Tibial artery (tissue), 4 donors: ENCODE measurements at places on chromosomes 3 and 15.

GRCh38 chr3:195208183-195208582, 62.8 kb downstream of the XXYLT1 start:
- H3K27ac ChIP-seq, result no peak overlapping the region
- DNase-seq, result no peak
- peaks cover 43% of the 10 kb centered on the region for H3K4me1 ChIP-seq

DNA sequence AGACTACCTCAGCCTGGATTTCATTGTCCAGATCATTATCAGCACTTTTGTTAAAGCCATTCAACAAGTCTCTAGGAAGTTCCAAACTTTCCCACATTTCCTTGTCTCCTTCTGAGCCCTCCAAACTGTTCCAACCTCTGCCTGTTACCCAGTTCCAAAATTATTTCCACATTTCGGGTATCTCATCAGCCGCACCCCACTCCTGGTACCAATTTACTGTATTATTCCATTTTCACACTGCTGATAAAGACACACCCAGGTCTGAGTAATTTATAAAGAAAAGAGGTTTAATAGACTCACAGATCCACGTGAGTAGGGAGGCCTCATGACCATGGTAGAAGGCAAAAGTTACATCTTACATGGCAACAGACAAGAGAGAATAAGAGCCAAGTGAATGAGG, 1198.3 kb upstream of the ALCAM start:
- H3K36me3 ChIP-seq, result no peaks in the 10 kb centered on the region
- DNase-seq, result no peak
- no peak overlapping the region for H3K27ac ChIP-seq
- H3K27me3 ChIP-seq, result no peaks in the 10 kb centered on the region
- no peaks in the 10 kb centered on the region for H3K4me1 ChIP-seq

DNA sequence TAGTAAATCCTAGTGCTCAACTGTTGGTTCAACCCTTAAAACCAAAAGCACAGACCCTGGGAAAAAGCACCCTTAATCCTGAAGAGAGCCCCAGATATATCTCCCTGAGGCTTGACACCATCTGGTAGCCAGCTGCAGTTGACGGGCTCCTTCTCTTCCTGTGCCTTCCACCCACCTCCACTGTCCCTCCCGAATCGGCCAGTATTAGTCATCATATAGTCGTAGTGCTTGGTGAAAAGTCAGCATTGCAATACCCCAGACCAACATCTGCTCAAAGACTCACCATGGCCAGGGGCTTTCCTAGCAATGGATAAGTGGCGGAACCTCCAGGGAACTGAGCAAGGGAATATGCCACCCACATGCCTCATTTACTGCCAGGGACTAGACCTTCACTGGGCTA, 125.6 kb upstream of the CRBN start:
- no peaks in the 10 kb centered on the region for H3K4me1 ChIP-seq
- no peaks in the 10 kb centered on the region for H3K36me3 ChIP-seq
- H3K27ac ChIP-seq, result no peak overlapping the region
- H3K4me3 ChIP-seq, result no peak overlapping the region
- H3K27me3 ChIP-seq, result no peaks in the 10 kb centered on the region

DNA sequence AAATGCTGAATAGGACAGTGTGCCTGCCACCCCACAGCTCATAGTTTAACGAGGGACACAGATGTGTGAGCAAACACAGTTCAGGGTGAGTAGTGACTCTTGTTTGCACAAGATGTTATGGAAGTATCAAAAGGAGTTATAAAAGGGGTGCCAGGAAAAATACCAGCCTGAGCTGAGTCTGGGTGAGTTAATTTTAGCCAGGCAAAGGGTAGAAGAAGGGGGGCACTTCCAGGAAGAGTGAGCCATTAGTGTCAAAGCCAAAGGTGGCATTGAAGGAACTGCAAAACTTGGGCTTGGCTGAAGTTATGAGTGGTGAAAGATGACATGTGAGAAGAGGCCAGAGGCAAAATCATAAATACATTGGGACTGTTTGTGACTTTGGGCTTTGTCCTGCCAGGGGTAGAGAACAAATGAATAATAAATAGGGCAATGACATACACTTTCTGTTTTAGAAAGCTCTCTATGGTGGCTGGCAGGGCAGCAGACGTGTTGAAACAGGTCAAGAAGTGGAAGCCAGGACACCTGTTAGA, 1.9 kb upstream of the SPPL2A start:
- DNase-seq, result no peak
- H3K36me3 ChIP-seq, result no peaks in the 10 kb centered on the region
- H3K27me3 ChIP-seq, result no peaks in the 10 kb centered on the region
- peak overlapping the region; percentile 38 for H3K27ac ChIP-seq

DNA sequence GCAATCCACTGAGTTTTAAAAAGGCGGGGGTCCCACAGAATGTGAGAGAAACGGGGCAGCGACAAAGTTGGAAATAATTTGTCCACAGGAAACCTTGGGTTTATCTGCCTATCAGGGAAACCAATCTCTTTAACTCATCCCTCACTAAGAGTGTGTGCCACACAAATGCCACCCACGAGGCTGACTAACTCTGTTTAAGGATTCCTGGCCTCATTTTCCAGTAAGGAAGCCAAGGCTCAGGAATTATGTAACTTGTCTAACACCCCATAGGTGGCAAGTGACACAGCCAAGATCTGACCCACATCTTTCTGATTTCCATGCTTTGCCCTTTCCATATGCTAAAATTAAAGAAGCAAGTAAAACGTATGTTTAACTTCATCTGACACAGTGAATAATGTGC, 263.2 kb downstream of the CNTN3 start:
- H3K36me3 ChIP-seq, result no peaks in the 10 kb centered on the region
- H3K27me3 ChIP-seq, result no peaks in the 10 kb centered on the region
- no peak for DNase-seq
- H3K4me1 ChIP-seq, result no peaks in the 10 kb centered on the region
- no peak overlapping the region for H3K27ac ChIP-seq
- H3K4me3 ChIP-seq, result no peak overlapping the region

GRCh38 chr3:106485802-106486201, 617.0 kb upstream of the CBLB start:
- H3K36me3 ChIP-seq, result no peaks in the 10 kb centered on the region
- H3K4me3 ChIP-seq, result no peak overlapping the region
- H3K4me1 ChIP-seq, result no peaks in the 10 kb centered on the region
- no peak for DNase-seq
- H3K27me3 ChIP-seq, result no peaks in the 10 kb centered on the region
- no peak overlapping the region for H3K27ac ChIP-seq

GRCh38 chr3:9296241-9296640, 46.8 kb upstream of the SRGAP3 start:
- H3K27me3 ChIP-seq, result no peaks in the 10 kb centered on the region
- H3K36me3 ChIP-seq, result no peaks in the 10 kb centered on the region
- no peak for DNase-seq
- no peaks in the 10 kb centered on the region for H3K4me1 ChIP-seq
- no peak overlapping the region for H3K27ac ChIP-seq

DNA sequence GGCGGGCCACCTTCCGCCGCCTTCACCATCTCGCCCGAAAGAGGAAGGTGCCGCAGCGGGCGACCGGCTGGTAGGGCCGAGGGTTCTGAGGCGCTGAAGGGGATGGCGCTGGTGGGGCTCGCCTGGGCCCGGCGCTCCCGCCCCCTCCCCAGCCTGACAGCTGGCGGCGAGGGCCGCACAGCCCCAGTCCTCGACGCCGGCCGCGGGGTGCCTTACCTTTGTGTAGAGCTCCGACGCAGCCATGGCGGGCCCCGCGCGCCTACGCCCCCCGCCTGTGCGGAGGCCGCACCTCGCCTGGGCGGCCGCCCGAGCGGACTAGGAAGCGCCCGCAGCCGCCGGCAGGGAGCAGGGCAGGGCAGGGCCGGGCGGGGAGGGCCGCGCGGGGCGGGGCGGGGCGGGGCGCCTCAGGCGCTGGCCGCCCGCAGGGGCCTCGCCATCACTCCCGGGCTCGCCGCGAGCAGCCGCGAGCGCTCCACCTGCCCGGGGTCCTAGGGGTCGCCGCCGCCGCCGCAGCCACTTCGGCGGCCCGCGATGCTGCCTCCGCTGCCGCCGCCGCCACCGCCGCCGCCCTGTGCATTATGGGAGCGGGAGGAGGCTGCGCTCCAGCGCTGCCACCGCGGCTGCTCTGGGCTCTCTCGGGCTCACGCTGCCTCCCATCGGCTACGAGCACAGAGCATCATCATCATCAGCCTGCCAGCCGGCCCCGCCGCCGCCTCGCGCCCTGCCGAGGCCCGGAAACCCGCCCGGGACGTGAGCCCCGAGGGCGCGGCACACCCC, at the start of gene MYO5A:
MYO5A (minus strand) TSS at position 317 of the 777 bp plus-strand sequence; CDS start at position 243, 74 bp downstream.
- peak within 1 kb of the TSS; percentile 83 for H3K27ac ChIP-seq
- no peaks in the 10 kb centered on the region for H3K27me3 ChIP-seq
- H3K4me3 ChIP-seq, result peak within 1 kb of the TSS; percentile 71
- H3K4me1 ChIP-seq, result peaks cover 22% of the 10 kb centered on the region
- no peaks in the 10 kb centered on the region for H3K36me3 ChIP-seq
- DNase-seq, result peak; percentile 66

DNA sequence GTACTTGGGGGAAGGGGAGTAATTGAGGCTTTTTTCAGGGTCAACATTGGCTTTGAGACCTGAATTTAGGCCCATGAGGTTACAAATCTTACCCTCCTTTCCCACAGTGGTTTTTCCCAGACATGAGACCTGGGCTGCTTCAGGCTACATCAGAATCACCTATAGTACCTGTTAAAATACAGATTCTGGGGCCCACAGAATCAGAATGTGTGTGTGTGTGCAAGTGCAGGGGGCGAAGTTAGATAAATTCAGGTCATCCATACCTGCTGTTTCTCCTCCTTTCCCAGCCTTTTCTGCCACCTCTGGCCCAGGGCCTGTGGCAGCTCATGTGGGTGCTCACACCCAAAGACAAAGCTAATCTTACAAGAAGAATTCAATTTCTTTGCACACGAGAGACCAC, 110.5 kb downstream of the RAB11A start:
- peaks cover 7% of the 10 kb centered on the region for H3K4me1 ChIP-seq
- no peak overlapping the region for H3K27ac ChIP-seq
- DNase-seq, result no peak
- H3K27me3 ChIP-seq, result peaks cover 50% of the 10 kb centered on the region

- no peak overlapping the region for H3K27ac ChIP-seq
- peaks cover 73% of the 10 kb centered on the region for H3K36me3 ChIP-seq
- no peak for DNase-seq
- no peaks in the 10 kb centered on the region for H3K27me3 ChIP-seq
- no peak overlapping the region for H3K4me3 ChIP-seq
These were observed 3.4 kb upstream of the OGG1 start for GRCh38 chr3:9746330-9746729.

DNA sequence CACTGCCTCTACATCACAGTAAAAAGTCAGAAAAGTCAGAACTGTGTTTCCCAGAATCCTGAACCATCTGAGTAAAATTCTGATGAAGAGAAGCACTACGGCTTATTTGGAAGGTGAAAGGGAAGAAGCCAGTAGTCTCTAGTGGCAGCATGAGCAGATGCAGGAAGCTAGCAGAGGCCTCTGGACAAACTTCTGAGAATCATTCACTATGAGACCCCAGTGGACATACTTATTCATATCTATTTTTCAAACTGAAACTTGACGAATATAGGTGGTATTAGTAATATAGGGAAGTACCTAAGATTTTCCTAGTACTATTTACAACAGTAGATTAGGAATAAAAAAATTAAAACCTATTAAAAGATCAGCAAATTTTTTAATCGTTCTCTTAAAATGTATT, 272.8 kb upstream of the TTC14 start:
- H3K27ac ChIP-seq, result no peak overlapping the region
- no peak for DNase-seq
- H3K4me1 ChIP-seq, result no peaks in the 10 kb centered on the region
- no peak overlapping the region for H3K4me3 ChIP-seq
- H3K27me3 ChIP-seq, result no peaks in the 10 kb centered on the region

GRCh38 chr3:79011821-79012529, 755.8 kb downstream of the ROBO1 start:
- no peaks in the 10 kb centered on the region for H3K27me3 ChIP-seq
- peak overlapping the region; percentile 35 for H3K27ac ChIP-seq
- H3K36me3 ChIP-seq, result no peaks in the 10 kb centered on the region
- H3K4me3 ChIP-seq, result peak overlapping the region; percentile 5
- H3K4me1 ChIP-seq, result no peaks in the 10 kb centered on the region

GRCh38 chr3:32733631-32734229, 48.7 kb downstream of the CNOT10 start:
- no peak for DNase-seq
- H3K27me3 ChIP-seq, result no peaks in the 10 kb centered on the region
- no peak overlapping the region for H3K27ac ChIP-seq

- no peaks in the 10 kb centered on the region for H3K36me3 ChIP-seq
- no peak overlapping the region for H3K27ac ChIP-seq
- no peak overlapping the region for H3K4me3 ChIP-seq
These were observed 20.7 kb upstream of the SPESP1 start for GRCh38 chr15:68909601-68910100.

- no peak for DNase-seq
- H3K4me1 ChIP-seq, result no peaks in the 10 kb centered on the region
- peak overlapping the region; percentile 100 for H3K27ac ChIP-seq
- no peaks in the 10 kb centered on the region for H3K36me3 ChIP-seq
These were observed 3.9 kb downstream of the TSC22D2 start for GRCh38 chr3:150411976-150412375.

GRCh38 chr15:89775815-89776214, 317 bp upstream of the MESP2 start:
- no peak for DNase-seq
- no peak overlapping the region for H3K27ac ChIP-seq
- H3K27me3 ChIP-seq, result no peaks in the 10 kb centered on the region
- H3K4me1 ChIP-seq, result peaks cover 7% of the 10 kb centered on the region

DNA sequence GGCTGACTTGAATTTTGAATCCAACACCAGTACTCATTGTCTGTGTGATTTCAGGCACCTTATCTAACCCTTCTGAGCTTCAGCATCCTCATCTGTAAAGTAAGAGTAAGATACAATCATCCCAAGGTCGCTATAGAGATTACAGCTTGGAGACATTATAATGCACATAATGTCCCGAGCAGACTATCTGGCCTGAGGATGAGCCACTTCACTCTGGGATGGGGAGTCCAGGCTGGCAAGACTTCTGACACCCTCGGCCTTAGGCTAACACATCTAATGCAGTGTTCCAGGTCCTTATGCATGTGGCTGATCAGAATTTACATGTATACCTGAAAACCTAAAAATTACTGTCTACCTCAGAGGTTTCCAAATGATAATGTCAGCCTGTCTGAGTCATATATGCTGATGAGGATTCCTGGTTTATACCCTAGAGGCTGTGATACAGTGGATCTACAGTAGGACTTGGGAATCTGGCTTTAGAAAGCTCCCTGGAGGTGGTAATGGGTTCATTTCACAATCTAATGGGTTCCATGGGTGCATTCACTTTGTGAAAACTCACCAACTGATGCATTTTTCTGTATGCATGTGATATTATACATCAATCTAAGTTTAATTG, 229.0 kb upstream of the SLCO3A1 start:
- H3K4me1 ChIP-seq, result no peaks in the 10 kb centered on the region
- no peak overlapping the region for H3K4me3 ChIP-seq
- H3K27me3 ChIP-seq, result no peaks in the 10 kb centered on the region
- DNase-seq, result no peak
- no peak overlapping the region for H3K27ac ChIP-seq

DNA sequence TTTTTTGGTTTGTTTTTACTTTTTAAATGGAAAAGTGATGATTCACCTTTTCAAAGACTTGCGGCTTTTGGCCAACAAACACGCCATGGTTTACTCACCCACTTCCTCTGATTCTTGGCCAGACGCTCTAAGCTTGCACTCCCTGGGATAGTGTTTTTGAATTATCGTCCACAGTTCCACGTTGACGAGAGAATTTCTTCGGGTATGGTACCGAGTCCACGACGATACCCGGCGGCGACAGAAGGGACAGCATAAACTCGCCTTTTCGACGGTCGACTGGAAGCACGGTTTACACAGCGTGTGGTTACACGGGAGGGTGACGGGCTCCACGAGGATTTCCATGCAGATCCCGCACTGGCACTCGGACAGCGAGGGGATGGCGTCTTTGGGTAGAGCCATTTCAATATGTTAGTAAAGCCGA, 783 bp downstream of the RNF168 start:
- H3K27me3 ChIP-seq, result no peaks in the 10 kb centered on the region
- no peaks in the 10 kb centered on the region for H3K36me3 ChIP-seq
- H3K4me3 ChIP-seq, result peak overlapping the region; percentile 87
